Uterine smooth muscle cell (primary cell): ENCODE measurements at places on chromosomes 3 and 15. TPM values are rescaled to one million over a fixed set of nuclear protein-coding genes. Genes with fewer than 3 reads are reported as not detected.

SERINC4 gene
- total RNA-seq, result 0.11 TPM in 1 of 2 replicates, not detected in the other

CNTN6 gene
- under 0.01 TPM in 1 of 2 replicates, not detected in the other for total RNA-seq

PTPRG gene
- 19.3 and 27.9 TPM in 2 replicates for total RNA-seq

LRRC31 gene
- total RNA-seq, result not detected in 2 replicates

TMEM207 gene
- not detected in 2 replicates for total RNA-seq

SMAD6 gene
- total RNA-seq, result 11.0 and 11.3 TPM in 2 replicates

ITIH1 gene
- not detected in 2 replicates for total RNA-seq

SYNM gene
- total RNA-seq, result 4.0 and 6.9 TPM in 2 replicates

SEMA7A gene
- total RNA-seq, result 49.2 and 135 TPM in 2 replicates

ANKRD63 gene
- total RNA-seq, result not detected in 2 replicates

CFAP92 gene
- not detected in 2 replicates for total RNA-seq

CKMT1A gene
- total RNA-seq, result not detected in 2 replicates

GP5 gene
- total RNA-seq, result under 0.01 TPM in 1 of 2 replicates, not detected in the other

GPR87 gene
- not detected in 2 replicates for total RNA-seq

CAPN3 gene
- total RNA-seq, result 0.44 and 1.6 TPM in 2 replicates

ADAMTSL3 gene
- total RNA-seq, result 0.22 and 0.62 TPM in 2 replicates

SPATA16 gene
- not detected in 2 replicates for total RNA-seq

AADACL2 gene
- not detected in 2 replicates for total RNA-seq

SSUH2 gene
- total RNA-seq, result 0.11 and 0.25 TPM in 2 replicates

CCK gene
- total RNA-seq, result 0.62 and 1.1 TPM in 2 replicates

FBXW12 gene
- not detected in 2 replicates for total RNA-seq

RETNLB gene
- not detected in 2 replicates for total RNA-seq

LMAN1L gene
- total RNA-seq, result 0.11 TPM in 1 of 2 replicates, not detected in the other

ABTB1 gene
- 8.4 and 11.7 TPM in 2 replicates for total RNA-seq

PDZRN3 gene
- 22.8 and 27.7 TPM in 2 replicates for total RNA-seq

LEKR1 gene
- total RNA-seq, result 0.37 and 1.3 TPM in 2 replicates

PRTG gene
- total RNA-seq, result 1.5 and 3.1 TPM in 2 replicates
